ENCODE measurements at places on chromosomes 7 and 10.

DNA sequence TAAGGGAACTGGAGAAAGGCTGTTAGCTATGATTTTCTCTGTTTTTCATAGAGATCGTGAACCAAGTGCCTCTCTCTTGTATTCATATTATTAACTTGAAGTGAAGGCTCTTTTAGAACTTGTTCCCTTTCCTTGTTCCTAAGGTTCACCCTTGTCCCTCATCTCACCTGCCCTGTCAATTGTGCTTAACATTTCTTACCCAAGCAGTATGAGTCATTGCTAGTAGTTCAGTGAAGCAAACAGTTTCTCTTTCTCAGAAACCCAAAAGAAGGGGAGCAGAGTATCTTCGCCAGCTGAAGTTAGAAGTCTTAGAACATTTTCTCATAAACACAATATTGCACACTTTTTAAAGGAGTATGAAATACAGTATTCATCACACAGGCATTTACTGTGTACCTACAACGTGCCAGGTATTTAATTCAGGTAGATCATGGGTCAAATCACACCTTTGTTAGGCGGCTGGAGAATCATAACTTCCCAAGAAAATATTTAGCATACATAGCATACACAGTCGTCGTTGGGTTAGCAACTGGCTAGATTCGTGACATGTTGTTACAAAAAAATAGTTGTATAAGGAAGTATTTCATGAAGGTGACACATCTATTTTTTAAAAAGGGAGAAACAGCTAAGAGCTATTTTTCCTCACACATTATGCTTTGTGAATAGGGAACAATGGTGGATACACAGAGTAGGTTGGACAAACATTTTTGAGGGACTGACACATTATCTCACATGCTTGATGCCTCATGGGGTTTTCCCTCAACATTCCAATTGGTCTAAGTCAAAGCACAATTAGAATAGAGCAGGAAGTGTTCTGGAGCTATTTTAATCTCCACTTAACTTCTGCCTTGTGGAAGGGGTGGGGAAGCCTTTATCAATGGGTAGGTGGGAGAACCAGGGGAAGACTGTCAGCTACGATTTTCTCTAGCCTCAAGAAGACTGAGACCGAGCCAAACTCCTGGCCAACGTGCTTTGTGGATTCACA, 13.2 kb downstream of the HDAC9 start:
- no peak for DNase-seq

DNA sequence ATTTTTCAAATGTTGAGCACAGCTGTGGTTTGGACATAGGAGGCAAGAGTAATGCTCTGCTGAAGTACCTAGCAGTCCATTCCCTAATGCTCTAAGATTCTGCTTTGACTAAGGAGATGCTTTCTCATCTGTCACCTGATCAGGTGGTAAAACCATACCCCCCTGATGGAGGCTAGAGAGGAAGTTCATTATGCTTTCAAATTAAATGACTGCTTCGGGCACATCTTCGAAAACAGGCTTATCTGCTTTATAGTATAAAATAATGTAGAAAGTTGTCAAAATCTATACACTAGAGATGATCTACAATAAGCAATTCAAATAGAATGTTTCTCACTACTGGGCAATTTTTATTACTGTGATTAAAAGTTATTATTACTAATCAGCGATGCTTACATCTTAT, at the start of gene GNAT3:
Gene GNAT3, minus strand, starts transcription at position 101 of the 400 bp plus-strand sequence. CDS start 138 bp downstream, outside the sequence.
- no peak for DNase-seq

DNA sequence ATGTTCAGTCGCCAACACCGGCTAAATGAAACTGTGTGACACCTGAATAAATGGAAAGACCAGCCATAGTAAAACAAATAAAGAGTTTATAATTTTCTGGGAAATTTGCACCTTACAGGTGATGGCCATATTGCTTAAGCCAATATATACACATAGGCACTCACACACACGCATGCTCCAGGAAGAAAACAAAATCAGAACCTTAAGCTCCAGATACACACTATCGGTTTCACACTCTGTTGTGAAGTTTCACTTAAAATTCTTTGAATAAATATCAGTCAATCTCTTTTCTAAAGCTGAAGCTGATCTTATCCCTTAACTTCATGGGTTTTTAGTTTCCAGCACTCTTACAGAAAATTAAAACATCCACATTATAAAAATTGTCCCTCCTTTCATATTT, 226.7 kb upstream of the MDFIC start:
- no peak for DNase-seq

DNA sequence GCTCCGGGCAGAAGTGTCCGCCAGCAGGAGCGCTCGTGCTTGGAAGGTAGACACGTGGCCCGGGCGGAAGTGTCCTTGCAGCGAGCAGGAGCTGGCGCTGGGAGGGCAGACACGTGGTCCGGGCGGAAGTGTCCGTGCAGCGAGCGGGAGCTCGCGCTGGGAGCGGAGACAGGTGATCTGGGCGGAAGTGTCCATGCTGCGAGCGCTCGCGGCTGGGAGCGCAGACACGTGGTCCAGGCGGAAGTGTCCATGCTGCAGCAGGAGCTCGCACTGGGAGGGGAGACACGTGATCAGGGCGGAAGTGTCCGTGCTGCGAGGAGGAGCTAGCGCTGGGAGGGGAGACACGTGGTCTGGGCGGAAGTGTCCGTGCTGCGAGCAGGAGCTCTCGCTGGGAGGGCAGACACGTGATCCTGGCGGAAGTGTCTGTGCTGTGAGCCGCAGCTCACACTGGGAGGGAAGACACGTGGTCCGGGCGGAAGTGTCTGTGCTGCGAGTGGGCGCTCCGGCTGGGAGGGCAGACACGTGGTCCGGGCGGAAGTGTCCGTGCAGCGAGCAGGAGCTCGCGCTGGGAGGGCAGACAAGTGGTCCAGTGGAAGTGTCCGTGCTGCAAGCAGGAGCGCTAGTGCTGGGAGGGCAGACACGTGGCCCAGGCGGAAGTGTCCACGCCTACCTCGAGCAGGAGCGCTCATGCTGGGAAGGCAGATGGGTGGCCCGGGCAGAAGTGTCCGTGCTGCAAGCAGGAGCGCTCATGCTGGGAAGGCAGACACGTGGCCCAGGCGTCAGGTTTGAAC, 41.1 kb upstream of the PRKAR1B start:
- DNase-seq, result no peak

DNA sequence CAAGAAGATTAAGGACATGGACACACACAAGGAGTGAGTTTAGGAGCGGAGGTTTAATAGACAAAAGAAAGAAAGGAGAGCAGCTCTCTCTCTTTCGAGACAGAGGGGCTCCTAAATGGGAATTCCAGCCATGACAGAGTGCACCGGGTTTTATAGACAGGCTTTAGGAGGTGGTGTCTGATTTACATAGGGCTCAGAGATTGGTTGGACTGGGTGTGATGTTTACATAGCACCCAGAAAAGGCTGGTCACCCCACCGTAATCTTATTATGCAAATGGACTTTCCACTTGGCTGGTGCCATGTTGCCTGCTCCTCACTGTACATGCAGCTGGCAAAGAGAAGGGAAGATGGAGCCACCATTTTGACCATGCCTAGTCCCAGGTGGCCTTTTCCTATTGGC, 28.4 kb upstream of the MRC1 start:
- no peak for DNase-seq

DNA sequence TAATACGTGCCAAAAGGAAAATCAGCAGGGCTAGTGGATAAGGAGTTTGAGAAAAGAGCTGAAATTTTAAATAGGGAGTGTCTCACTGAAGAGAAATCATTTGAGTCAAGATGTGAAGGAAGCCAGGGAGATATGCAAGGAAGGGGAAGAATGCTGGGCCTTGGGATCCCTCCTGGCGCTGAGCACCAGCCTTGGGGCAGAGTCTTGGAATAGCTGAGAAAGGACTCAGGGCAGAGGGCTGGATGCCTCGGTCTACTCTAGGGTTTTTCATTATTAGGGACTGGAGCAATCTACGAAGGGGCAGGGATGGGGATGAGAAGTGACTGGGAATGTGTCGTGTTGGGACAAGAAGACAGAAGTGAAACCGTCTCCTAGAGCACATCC, 484 bp downstream of the ZWINT start:
- no peak for DNase-seq

DNA sequence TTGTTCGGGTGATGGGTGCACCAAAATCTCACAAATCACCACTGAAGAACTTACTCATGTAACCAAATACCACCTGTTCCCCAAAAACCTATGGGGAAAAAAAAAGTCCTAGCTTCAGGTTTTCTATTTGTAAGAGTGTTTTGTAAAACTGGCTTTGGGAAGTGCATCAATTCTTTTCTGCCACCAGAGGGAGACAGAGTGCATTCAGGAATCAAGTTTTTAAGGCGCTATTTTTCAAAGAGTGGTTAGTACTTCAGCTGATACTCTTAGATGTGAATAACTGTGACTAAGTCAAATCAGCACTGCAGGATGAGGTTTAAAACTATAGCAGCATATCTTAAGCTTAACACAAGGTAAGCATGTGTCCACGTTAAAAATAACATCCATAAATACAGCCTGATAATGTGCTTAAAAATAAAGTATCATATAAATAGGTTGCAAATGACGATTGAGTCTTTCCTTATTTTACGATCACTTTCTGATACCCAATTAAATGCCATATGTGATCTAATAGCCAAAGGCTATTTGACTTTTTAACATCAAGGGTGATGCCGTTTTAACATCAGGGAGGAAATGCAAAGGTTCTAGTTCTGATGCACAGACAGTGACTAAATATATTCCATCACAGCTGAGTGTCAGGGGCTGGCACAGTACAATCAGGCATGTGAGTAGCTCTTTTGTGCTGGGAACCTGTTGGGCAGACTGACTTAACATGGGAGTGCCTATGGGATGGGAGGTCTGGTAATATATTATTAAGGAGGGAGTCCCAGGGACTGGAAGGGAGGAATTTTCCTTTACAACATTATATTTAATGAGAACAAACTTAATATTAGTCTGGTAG, 10.6 kb upstream of the LYZL2 start:
- peak; percentile 61 for DNase-seq

DNA sequence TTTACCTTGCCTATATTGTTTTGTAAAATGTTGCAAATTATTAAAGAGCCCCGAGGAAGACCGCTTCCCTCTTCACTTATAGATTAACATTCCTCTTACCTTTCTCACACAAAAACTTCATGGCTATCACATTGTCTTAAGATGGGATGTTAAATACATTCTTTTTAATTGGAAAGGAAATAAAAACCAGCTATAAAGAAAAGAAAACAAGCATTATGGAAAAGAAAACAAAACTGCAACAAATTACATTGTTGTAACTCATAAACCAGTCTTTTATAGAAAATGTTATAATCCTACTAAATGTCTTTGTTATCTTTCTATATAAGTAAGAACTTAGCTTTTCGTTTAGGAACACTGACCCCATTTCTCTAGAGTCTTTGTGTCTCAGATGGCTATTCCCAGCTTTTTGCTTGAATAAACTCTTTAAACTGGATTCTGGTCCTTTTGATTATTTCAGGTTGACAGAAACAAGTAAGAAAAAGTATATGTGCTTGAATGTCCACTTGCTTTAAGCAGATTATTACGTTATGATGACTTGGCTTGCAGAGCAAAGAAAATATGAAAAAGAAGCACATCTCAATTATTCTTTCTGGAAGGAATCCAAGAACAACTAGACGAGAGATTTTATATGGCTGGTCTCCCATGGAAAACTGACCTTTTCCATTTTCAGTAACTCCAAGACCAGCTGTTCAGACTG, 128.2 kb downstream of the AKR1D1 start:
- DNase-seq, result no peak

DNA sequence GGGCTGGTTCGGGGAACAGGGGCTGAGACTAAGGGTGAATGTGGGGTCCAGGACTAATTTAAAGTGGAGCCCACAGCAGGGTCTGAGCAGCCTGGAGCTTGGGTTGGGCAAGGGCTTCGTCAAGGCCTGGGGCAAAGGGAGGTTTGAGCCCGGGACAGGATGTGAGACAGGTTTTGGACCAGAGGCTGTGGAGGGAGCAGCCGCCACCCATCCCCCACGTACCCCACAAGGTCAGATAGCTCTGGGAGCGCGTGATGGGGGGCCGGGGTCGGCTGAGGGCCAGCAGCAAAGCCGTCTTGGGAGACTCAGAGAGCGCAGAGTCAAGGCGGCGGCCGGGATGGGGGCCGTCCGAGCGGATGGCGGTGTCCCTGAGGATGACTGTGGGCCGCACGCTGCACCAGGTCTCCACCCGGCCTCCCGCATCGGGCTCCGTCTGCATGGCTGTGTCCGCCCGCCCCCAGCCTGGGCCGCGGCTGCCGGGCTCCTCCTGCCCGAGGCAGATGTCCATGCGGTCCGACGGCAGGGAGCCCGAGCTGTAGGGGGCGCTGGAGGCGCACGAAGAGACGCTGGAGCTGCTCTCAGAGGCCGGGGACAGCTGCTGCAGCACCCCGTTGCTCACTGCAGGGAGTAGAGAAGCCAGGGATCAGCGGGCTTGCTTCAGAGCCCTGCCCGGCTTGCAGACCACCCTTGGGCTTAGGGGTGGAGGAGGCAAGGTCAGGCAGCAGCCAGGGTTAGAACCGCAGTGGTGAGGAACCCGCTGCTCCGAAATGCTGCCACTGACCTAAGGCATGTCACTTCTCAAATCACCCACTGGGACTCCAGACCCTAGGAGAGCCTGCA, 12.1 kb downstream of the PDZD7 start:
- DNase-seq, result no peak

GRCh38 chr10:61821153-61821552, 80.3 kb upstream of the ARID5B start:
- no peak for DNase-seq

DNA sequence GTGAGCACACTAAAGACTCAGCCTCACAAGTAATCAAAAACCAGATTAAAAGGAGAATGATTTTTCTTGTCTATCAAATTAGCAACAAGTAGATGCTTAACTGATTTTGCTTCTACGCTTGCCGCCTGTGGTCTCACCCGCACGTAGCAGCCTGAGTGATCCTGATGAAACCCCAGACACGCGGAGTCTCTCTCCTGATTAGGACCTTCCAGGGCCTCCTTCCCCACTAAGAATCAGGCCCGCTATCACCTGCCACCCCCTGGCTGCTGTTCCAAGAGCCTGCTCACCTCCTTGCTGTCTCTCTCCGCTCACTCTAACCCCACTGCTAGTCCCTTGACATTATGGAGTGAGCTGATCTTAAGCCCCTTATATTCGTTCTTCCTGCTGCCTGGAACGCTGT, 325.9 kb upstream of the NRP1 start:
- no peak for DNase-seq

- no peak for DNase-seq
Observed at GRCh38 chr7:110988890-110989501, 101.9 kb upstream of the LRRN3 start.

DNA sequence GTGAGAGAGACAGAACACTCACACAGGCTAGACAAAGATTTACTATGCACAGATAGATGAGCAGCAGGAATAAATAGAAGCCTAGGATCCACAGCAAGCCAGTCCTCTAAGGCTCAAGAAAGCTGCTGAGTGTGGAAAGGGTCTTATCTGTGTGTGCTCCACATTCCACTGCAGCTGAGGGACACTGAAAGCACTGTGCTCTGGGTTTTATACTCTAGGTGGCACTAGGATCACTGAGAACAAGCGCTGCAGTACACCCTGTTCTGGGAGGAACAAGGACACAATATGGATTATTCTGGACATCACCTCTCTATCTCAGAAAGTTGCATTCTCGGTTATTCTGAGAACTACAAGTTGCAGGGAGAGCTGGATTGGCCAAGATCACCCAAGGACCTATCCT, 4.9 kb upstream of the KLHL7 start:
- DNase-seq, result no peak

- no peak for DNase-seq
Observed at GRCh38 chr7:28091190-28091589, 89.4 kb downstream of the JAZF1 start.

- no peak for DNase-seq
Observed at GRCh38 chr10:70265032-70265689, 18.6 kb downstream of the NPFFR1 start.

Measured in Jurkat, Clone E6-1 (cell line).